ENCODE measurements at places on chromosomes 4 and X. TPM values are rescaled to one million over a fixed set of nuclear protein-coding genes. Genes with fewer than 3 reads are reported as not detected.

GRCh38 chr4:10078481-10079233 lies 37.9 kb downstream of the WDR1 start:
- H3K27me3 ChIP-seq: no peaks in the 10 kb centered on the region
- DNase-seq: no peak
- H3K27ac ChIP-seq: no peak overlapping the region
- peaks cover 95% of the 10 kb centered on the region for H3K36me3 ChIP-seq

The GPR143 gene
- 4.2 TPM for total RNA-seq

DNA sequence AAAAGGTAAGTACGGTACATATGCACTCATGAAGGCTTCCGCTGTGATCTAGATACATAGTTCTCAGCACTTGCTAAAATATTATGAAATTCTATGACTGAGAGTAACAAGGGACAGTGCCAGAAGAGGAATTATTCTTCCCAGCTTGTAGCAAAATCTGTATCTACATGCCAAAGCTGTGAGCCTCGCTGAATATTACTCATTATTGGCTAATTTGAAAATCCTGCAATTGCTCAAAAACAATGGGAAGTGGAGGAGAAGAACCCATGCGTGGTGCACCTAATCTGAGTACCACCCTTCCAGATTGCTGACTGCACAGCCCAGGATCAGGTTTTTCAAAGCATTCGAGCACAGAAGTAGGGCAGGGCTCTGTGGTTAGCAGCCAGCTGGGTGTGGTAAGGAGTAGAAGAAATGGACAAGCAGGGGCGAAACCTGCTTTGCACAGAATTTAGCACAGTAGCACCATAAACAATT lies 17.4 kb upstream of the PDCL2 start:
- H3K27ac ChIP-seq: no peak overlapping the region
- no peak overlapping the region for H3K4me3 ChIP-seq
- no peaks in the 10 kb centered on the region for H3K27me3 ChIP-seq
- H3K36me3 ChIP-seq: no peaks in the 10 kb centered on the region
- no peaks in the 10 kb centered on the region for H3K4me1 ChIP-seq

DNA sequence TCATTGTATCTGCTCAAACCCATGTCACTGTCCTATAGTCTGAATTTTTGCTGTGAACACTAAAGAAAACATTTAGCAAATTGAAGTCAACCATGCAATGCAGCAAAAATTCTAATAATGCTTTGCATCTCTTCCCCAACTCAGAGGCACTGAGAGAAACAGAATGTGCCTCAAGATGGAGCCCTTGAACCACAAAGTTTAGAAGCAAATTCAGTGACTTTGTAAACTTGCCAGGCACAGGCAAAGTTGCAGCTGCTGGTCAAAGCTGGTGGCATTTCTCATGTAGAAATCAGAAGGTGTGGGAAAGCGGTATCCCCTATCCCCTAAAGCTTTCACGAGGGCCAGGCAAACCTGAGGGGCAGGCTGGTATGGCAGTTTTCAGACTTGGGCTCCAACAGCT lies 121.7 kb upstream of the DIPK2B start:
- no peaks in the 10 kb centered on the region for H3K4me1 ChIP-seq
- no peak overlapping the region for H3K27ac ChIP-seq
- peak; percentile 36 for DNase-seq
- no peaks in the 10 kb centered on the region for H3K27me3 ChIP-seq
- no peaks in the 10 kb centered on the region for H3K36me3 ChIP-seq

DNA sequence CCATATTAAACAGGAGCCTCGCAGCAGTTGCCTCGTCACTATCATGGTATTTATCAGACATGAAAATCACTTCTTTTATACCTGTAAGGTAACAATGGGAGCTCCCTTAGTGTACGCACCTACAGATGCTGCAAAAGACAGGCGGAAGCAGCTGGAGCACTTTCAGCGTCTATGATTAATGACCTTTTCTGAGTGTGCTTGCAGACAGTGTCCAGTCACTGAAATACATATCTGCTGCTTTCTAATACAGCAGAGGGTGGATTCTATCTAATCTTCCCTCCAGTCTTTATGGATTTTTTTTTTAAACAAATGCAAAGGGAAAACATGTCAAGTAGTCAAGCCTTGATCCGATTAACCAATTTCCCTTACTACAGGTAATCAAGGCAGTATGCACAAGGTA lies 24.1 kb downstream of the DCTD start:
- no peak for DNase-seq
- H3K4me3 ChIP-seq: no peak overlapping the region
- peaks cover 44% of the 10 kb centered on the region for H3K4me1 ChIP-seq
- H3K27me3 ChIP-seq: no peaks in the 10 kb centered on the region
- peaks cover 19% of the 10 kb centered on the region for H3K36me3 ChIP-seq

The PPP2R2C gene
- not detected for total RNA-seq

DNA sequence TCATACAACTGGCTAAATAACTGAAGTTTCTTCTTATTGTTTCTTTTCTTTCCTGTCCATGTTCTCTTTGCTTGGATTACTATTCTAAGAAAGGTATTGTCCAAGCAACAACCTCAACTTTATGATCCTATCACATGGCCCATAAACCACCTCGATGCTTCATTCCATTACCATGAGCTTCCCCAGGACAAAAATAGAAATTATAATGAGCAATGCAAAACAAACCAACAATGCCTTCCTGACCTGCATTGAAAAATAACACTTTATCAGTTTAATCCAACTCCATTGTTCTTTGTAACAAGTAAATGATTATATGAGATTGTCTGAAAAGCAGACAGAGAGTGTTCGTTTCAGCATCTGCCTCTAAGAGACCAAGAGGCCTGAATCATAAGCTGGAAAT lies 148.8 kb downstream of the HS6ST2 start:
- DNase-seq: no peak
- H3K36me3 ChIP-seq: no peaks in the 10 kb centered on the region
- H3K4me3 ChIP-seq: no peak overlapping the region
- H3K27me3 ChIP-seq: no peaks in the 10 kb centered on the region
- no peaks in the 10 kb centered on the region for H3K4me1 ChIP-seq
- H3K27ac ChIP-seq: no peak overlapping the region

The BTK gene
- 0.49 TPM for total RNA-seq

DNA sequence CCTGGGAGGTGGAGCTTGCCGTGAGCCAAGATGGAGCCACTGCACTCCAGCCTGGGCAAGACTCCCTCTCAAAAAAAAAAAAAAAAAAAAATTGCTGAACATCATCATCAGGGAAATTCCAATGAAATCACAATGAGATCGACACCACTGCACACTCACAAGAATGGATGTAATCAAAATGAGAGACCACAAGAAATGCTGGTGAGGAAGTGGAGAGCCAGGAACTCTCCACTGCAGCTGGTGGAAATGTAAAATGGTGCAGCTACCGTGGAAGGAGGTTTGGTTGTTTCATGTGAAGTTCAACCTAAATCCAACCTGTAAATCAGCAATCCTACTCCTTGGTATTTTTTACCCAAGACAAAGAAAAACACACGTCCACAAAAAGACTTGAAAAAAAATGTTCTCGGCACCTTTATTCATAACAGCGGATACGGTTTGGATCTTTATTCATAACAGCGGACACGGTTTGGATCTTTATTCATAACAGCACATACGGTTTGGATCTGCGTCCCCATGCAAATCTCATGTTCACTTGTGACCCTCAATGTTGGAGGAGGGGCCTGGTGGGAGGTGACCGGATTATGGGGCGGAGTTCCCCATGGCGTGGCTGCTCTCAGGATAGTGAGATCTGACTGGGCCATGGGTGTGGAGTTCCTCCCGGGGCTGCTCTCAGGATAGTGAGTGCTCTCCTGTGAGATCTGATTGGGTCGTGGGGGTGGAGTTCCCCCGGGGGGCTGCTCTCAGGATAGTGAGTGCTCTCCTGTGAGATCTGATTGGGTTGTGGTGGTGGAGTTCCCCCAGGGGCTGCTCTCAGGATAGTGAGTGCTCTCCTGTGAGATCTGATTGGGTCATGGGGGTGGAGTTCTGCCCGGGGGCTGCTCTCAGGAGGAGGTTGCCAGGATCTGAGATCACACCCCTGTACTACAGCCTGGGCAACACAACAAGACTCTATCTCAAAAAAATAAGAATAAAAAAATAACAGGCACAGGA lies 7.7 kb downstream of the GAK start:
- no peaks in the 10 kb centered on the region for H3K4me1 ChIP-seq
- no peaks in the 10 kb centered on the region for H3K27me3 ChIP-seq
- no peak overlapping the region for H3K27ac ChIP-seq
- no peak for DNase-seq
- no peak overlapping the region for H3K4me3 ChIP-seq

DNA sequence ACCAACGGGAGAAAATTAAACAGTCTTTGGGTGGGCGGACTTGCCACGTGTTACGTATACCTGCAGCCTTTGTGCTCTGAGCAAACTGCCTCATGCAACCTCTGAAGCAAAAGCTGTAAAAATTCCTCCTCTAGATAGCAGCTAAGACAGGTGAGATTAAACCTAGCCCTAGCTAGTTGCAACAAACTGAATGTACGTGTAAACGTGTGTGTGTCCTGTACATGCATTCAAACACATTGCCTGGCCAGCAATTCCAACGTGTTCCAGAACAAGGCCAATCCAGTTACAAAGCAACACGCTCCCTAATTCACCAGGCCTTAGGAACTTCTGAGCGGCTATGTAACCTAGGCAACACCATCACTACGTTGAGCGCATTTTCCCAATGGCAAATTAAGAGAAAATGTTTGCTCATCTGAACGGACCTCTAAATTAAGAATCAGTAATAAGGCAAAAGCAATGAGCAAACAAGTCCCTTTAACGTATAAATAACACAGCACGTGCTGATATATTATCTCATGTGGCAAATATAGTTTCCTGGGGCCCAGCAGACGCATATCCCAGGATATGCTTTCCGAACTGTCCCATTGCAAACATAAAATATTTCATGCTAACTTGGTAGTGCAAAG lies 792 bp downstream of the PPID start:
- H3K4me1 ChIP-seq: no peaks in the 10 kb centered on the region
- H3K27me3 ChIP-seq: no peaks in the 10 kb centered on the region
- H3K27ac ChIP-seq: no peak overlapping the region
- no peak for DNase-seq
- peaks cover 8% of the 10 kb centered on the region for H3K36me3 ChIP-seq

DNA sequence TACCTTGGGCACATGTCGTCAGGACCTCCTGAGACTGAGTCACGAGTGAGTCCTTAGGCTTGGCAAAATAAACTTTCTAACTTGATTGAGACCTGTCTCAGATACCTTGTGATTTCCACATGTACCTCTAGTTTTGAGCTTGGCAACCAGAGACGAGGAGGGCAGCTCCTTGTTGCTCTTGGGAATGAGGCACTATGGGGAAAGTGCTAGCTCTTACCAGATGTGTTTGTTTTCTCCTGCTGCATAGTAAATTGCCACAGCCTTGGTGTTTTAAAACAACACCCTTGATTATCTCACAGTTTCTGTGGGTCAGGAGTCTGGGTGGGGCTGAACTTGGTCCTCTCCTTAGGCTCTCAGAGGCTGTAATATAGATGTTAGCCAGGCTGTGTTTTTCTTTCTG lies 59.1 kb upstream of the MAML3 start:
- no peaks in the 10 kb centered on the region for H3K27me3 ChIP-seq
- no peak for DNase-seq
- no peaks in the 10 kb centered on the region for H3K36me3 ChIP-seq
- no peak overlapping the region for H3K27ac ChIP-seq
- no peaks in the 10 kb centered on the region for H3K4me1 ChIP-seq

The MAGEA8 gene
- total RNA-seq: not detected

GRCh38 chr4:40570348-40571077 lies 59.2 kb downstream of the RBM47 start:
- no peaks in the 10 kb centered on the region for H3K27me3 ChIP-seq
- H3K27ac ChIP-seq: no peak overlapping the region
- no peaks in the 10 kb centered on the region for H3K36me3 ChIP-seq
- no peak overlapping the region for H3K4me3 ChIP-seq
- DNase-seq: no peak

Data from thyroid gland (tissue), 4 donors.